ENCODE measurements at places on chromosomes 1 and 21. TPM values are rescaled to one million over a fixed set of nuclear protein-coding genes. Genes with fewer than 3 reads are reported as not detected.
A peak's percentile ranks its signal among the peaks of the same experiment; 100 is the strongest.

GRCh38 chr1:219031809-219032208 is 141.9 kb upstream of the LYPLAL1 start:
- DNase-seq, result no peak

MCOLN3 gene
- 1.6 TPM for total RNA-seq

DNA sequence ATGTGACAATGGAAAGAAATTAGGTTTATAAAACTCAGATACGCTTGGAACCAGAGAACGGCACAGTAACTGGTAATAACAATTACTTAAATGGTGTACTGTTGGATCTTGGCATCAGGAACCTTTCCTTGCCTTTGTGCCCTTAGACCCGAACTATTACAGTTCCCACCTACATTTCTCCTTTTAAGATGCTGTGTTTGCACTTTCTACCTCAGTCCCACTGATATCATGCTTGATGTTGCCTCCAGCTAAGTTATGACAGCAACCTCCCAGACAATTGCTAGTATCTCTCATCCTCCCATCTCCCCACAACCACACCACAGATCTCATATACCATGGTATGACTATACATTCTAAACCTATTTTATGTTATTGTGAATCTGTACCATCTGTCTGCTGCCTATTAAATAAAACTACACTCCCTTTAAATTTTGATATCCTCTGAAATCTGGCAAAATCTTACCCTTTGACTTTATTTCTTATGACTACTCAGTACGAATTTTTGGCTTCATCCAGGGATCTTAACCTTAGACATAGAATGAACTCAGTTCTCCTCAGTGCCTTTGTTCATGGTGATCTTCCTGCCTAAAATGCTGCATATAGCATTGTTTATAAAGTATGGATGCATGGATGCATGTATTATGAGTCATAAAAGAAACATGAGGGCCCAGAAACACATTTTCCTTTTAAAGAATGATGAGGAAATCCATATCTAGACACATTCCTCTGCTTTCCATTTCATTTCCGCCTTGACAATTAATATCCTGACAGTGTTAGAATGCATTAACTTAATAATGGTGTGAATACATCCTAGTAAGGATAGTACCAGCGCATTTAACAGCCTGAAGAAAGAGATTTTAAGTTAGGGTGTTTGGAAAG is 64.1 kb downstream of the LRRC8D start:
- DNase-seq, result no peak

- DNase-seq, result no peak
Observed at GRCh38 chr1:216325336-216325735, 97.9 kb downstream of the USH2A start.

DNA sequence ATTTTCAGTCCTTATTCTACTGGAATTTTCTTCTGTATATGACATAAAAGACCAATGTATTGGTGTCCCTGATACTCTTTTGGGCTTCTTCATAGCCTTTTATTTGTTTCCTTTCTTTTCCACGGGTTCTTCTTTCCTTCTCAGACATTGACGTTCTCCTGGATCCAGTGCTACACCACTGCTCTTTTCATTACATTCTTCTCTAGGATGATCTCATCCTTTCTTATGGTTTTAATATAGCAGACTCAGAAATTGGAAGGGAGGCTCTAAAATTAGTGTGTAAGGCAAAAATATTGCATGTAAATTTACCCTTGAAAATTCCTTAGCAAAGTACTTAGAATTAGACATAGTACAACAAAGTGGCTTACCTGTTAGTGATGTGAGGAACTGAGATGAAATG is 65.3 kb downstream of the SELENOF start:
- DNase-seq, result no peak

IGFN1 gene
- total RNA-seq, result 2.0 TPM

GRCh38 chr1:8070381-8070811 is 44.3 kb upstream of the ERRFI1 start:
- peak; percentile 81 for DNase-seq

DNA sequence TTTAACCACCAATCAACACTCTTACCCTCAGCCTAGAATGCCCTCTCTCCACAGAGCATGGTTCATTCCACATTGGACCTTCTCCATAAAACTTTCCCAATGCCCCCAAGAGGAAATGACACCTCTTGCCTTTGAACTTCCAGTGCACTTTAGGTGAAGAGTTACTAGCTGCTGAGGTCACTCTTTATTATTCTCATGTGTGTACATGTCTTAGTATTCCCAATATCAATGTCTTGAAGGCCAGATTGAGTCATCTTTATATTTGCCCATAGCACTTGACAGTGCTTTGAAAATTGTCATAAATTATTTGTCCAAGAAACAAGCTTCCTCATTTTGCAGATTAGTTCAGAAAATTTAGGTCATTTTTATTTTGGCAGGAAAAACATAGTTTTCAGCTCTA is 8.1 kb upstream of the DNASE2B start:
- DNase-seq, result no peak

- no peak for DNase-seq
Observed at GRCh38 chr1:184050636-184051035, 894 bp upstream of the TSEN15 start.

- DNase-seq, result no peak
Observed at GRCh38 chr1:203129501-203130231, 2.1 kb downstream of the ADORA1 start.

- no peak for DNase-seq
Observed at GRCh38 chr1:57208741-57209302, 215.0 kb downstream of the DAB1 start.

- no peak for DNase-seq
Observed at GRCh38 chr1:40041466-40041838, 923 bp downstream of the CAP1 start.

DNA sequence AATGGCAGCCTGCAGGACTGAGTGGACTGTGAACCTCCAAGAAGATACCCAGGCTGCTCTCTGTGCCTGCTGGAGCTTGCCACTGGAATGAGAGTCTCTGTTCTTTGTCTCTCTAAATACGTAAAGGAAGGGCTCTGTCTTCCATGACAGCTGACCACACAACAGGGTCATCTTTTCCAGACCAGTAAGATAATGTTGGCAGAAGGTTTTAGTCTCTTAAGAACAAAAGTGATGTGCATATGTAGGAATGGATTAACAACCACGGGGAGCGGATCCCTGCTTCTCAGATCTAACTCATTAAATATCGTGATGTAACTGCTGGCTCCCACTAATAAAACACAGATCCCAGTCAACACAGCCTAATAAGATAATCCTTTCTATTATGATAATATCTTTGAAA is 67.5 kb downstream of the MAP10 start:
- DNase-seq, result no peak

Data from prostate gland (tissue), 2 donors.